Smooth muscle cell of the umbilical artery (primary cell): ENCODE measurements at places on chromosomes 1 and 21. TPM values are rescaled to one million over a fixed set of nuclear protein-coding genes. Genes with fewer than 3 reads are reported as not detected.

The PAQR7 gene
- 7.4 and 9.0 TPM in 2 replicates for total RNA-seq

The ARHGEF16 gene
- 0.14 TPM in 1 of 2 replicates, not detected in the other for total RNA-seq

The FNDC5 gene
- 0.37 and 4.5 TPM in 2 replicates for total RNA-seq

The CD53 gene
- not detected in 2 replicates for total RNA-seq

The GALE gene
- 27.0 and 30.4 TPM in 2 replicates for total RNA-seq

The AMY2A gene
- not detected in 2 replicates for total RNA-seq

The NBPF10 gene
- 4.5 and 7.2 TPM in 2 replicates for total RNA-seq

The NCF2 gene
- not detected in 2 replicates for total RNA-seq

The CHI3L1 gene
- total RNA-seq = 2.4 and 339 TPM in 2 replicates

The PDE9A gene
- not detected in 2 replicates for total RNA-seq

The MPL gene
- not detected in 2 replicates for total RNA-seq

The LCE6A gene
- not detected in 2 replicates for total RNA-seq

The OR2T4 gene
- total RNA-seq = not detected in 2 replicates

The MLLT11 gene
- total RNA-seq = 12.5 and 16.1 TPM in 2 replicates

The CNIH3 gene
- total RNA-seq = 14.3 and 47.7 TPM in 2 replicates

The PRRX1 gene
- 11.0 and 52.9 TPM in 2 replicates for total RNA-seq

The ALPL gene
- 0.30 and 2.7 TPM in 2 replicates for total RNA-seq

The DNALI1 gene
- total RNA-seq = 0.89 and 1.9 TPM in 2 replicates

The MAN1C1 gene
- total RNA-seq = 0.65 and 2.1 TPM in 2 replicates

The SAMD13 gene
- 0.30 and 0.42 TPM in 2 replicates for total RNA-seq

The SH2D5 gene
- 0.89 and 8.5 TPM in 2 replicates for total RNA-seq

The RCSD1 gene
- not detected in 2 replicates for total RNA-seq

The JAM2 gene
- 1.5 and 1.9 TPM in 2 replicates for total RNA-seq
